Left forelimb (tissue), 1 donor: ENCODE measurements at places on chromosomes 2 and 18.

DNA sequence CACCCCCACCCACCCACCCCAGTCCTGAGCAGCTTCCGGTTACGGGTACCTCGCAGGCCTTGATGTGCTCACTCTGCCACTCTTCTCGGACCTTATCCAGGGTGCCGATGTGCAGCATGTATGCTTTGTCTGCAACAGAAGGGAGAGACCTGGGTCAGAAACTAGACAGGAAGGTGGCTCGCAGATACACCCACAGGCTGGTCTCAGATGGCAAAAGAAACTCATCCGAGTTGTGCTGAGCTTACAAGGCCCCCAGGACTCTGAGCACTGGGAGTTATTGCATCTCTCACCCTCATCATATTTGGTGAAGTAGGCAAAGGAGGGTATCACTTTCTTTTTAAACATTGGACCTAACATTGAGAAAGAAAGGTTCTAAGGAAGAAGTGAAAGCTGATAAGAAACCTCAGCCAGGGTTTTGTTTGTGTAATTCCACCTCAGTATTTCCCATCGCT, 30.6 kb upstream of the EPG5 start:
- no peak for DNase-seq

- no peak for DNase-seq
Measured at GRCh38 chr2:235979753-235980435, 188.3 kb downstream of the GBX2 start.

GRCh38 chr2:108630567-108631405, 88.5 kb upstream of the RANBP2 start:
- no peak for DNase-seq

- DNase-seq, result no peak
Measured at GRCh38 chr18:54181856-54182602, 42.4 kb downstream of the MBD2 start.

DNA sequence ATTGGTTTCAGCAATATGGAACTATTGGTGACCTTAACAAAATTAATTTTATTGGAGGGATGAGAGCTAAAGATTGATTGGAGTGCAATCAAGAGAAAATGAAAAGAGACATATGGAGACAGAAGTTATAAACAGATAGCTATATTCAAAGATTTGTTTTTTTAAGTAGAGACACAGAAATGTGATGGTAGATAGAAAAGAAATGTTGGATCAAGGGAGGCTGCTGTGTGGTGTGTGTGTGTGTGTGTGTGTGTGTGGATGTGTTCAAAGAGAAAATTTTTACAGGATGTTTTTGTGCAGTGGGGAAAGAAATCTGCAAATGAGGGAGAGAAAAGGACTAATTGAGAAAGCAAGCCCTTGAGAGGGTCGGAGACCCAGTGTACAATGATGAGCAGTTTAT, 249.5 kb upstream of the SPHKAP start:
- DNase-seq, result no peak

DNA sequence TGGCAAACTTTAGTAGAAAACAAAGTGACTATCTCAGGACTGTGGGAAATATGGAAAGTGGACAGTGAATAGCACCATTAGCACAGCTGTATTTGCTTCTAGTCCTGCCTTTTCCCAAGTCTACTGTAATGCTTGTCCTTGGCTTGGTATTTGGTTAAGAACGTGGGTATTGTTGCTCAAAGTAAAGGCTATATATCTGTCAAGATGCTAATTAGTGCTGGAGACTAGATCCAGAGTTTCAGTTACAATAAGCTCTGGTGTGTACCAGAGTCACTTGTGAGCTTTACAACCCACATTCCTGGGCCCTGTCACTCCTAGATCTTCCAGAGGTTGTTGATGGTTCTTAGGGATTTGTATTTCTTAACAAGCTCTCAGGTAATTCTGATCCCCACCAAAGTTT, 313.6 kb downstream of the SLC8A1 start:
- no peak for DNase-seq

GRCh38 chr2:12487253-12488004, 229.3 kb upstream of the TRIB2 start:
- DNase-seq, result no peak

- DNase-seq, result no peak
Measured at GRCh38 chr2:150469706-150470274, 17.7 kb downstream of the RND3 start.

DNA sequence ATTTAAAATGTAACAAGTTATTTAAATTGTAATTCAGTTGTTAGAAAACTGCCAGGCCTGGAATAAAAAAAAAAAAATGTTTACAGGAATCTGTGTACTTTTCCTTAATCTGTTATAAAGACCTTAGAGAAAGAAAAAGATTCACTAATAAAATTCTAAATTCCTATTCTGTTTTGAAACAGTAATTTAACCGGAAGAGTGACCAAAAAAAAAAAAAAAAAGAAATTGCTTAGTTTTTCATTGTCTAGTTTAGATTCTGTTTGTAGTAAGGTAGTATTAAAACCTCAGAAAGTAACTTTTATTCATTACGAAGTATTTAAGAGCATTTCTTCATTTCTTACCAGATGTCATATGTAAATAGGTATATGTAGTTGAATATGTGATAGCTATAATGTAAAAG, 2.5 kb downstream of the REL start:
- DNase-seq, result no peak

GRCh38 chr2:193539188-193539587, 1344.5 kb upstream of the TMEFF2 start:
- DNase-seq, result no peak

GRCh38 chr2:55269645-55269990, 587 bp upstream of the MTIF2 start:
- no peak for DNase-seq

GRCh38 chr2:197088694-197089093, 162.2 kb upstream of the PGAP1 start:
- DNase-seq, result no peak

DNA sequence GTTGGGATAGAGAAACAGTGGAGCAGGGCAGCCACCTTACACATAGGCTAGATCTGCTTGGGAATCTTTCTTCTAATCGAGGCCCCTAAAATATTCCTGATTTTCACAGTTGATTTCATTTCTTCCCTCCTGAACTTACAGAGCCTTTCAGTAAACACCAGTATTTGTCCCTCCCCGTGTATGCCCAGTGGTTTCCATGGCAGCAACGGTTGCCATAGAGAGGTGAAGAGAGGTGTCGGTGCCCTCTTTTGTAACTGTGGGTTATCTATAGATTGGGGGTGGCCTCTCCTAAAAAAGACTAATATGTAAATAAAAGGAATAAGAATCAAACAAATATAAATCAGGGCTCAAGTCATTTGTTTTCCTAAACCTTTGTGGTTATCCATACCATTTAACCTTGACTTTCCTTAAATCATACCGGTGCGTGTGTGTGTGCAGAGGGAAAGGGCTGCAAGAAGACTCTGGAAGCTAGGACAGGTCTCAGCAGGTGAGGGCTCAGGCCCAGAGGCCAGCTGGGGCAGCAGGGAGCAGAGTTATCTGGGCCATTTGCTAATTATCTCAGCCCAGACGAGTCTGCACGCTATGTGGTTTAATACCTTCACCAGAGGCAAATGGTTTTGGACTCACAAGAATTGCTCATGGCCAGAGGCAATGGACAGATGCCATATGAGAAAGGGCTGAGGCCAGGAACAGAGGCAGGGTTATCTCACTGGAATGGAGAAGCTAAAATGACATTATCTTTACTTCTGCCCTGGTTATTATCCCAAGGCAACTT, 35.5 kb downstream of the LIPG start:
- no peak for DNase-seq

GRCh38 chr2:162989507-162989906, 150.9 kb upstream of the KCNH7 start:
- DNase-seq, result no peak

DNA sequence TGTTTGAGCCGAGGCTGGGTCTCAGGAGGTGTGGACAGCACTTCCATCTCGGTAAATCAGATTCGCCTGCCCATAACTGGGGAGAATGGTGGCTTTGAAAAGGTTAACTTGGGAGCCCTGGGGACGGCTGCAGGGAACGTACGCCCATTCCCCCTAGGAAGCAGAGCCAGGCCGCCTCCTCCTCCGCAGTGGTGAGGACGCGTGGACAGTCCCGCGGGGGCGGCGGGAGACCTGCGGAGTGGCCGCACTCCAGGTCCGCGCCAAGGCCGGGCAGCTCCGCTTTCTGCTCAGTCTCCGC, 845 bp upstream of the MYCN start:
- no peak for DNase-seq

DNA sequence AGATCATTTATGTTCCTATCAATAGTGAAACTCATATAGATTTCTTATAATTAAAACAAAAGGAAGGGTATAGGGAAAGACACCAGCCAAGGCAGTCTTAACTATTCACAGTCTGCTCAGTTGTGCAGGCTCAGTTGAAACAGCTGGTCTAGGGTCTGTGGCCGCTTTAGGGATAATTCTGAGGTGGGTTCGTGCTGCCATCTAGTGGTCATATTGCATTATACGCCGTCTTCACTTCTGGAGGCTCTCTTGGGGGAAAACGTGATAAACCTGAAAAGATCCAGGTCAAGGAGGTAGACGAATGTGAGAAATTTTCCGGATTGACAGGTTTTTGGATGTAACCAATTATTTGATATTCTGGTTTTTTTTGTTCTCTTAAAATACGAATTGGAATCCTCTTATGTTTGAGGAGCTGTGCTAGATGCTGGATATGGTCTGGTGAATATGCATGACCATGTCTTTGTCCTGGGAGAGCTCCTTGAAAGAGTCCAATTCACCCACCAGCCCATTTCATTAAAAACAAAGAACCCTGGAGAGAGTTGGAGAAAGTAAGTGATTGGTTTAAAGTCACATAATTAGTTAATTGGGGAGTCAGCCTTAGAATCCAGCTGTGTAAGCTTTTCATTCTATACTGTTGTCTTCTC, 492.4 kb downstream of the PLCL1 start:
- DNase-seq, result peak; percentile 71

- no peak for DNase-seq
Measured at GRCh38 chr2:234366891-234367290, 130.0 kb downstream of the ARL4C start.

- no peak for DNase-seq
Measured at GRCh38 chr18:30280861-30281470, 761.6 kb downstream of the DSC3 start.

GRCh38 chr2:38436227-38436664, 59.2 kb upstream of the ATL2 start:
- DNase-seq, result no peak

DNA sequence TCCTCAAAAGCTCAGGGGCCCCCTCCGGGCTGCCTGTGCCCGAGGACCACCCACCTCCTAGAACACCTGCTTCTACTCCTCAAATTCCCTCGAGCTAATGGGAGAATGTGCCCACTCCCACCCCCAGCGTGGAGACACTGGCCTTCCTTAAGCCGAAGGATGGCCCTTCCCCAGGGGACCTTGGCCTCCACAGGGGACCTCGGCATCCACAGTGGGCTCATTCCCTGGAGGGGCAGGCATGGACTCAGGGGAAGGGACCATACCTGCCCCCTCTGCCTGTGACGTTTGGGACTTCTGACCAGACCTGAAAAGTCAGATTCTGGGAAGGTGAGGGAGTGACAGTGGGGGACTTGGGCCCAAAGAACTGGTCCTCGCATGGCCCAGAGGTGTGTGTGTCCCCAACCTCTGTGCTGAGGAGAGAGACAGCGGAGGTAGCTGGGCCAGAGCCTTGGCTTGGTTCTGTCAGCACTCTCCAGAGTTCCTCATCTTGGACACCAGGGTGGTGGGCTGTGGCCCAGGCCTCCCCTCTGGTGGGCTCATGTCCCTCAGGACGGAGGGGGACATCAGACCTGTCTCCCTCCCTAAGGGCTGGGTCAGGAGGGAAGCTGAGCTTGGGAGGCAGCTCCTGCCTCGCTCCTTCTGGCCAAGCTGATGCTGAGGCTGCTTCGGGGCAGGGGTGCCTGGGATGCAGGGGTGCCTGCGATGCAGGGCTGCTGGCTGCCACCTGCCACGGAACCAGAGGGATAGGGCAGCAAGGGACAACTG, 240.4 kb downstream of the HAUS1 start:
- DNase-seq, result no peak

- no peak for DNase-seq
Measured at GRCh38 chr2:223824301-223824700, 13.1 kb downstream of the AP1S3 start.

DNA sequence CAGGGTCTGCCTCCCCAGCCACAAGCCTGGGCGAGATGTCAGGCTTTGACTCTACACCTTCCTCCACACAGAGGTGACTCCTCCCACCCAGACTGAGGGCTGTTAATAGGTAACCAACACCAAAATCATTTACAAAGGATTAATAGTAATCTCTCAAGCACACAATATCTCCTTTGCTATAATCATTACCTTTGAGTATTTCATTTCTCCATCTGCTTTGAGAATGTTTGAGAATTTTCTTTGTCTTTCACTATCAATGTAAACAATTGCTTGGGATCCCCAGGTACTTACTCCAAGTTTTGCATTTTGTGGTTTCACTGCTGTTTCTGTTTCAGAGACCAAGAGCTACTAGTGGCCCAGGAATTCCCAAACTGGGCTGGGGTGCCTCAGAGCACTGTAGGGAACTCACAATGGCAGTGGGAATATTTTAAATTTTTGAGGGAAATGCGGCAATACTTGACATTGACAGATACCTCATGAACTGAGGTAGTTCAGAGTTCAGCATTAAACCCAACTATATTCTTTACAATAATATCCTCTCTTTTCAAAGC, 166.4 kb upstream of the MGAT5 start:
- DNase-seq, result no peak

DNA sequence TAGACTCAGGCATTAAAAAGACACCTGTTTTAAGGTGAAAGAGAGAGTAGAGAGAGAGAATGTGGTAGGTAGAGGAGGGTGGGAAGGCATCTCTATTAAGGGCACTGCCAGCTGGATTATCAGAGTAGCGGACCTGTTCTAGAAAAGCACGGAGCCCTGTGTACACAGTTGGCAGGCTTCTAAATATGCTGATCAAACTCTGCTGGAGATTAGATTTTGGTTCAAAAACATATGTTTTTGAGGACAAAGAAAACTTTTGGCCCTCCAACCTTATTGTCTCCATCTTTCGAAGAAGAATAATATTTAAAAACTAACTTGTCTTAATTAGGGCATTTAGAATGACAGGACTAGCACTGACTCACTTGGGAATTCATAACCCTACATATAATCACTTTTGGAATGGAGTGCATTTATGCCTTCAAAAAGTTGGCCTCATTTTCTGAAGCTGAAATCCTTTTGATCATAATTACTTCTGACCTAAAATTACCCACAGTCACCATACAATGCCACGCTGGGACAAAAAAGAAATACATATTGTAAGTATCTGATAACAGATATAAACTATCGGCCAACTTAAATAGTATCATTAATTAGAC, 254.6 kb downstream of the MEIS1 start:
- no peak for DNase-seq

GRCh38 chr2:2326068-2327040, 4.7 kb downstream of the MYT1L start:
- no peak for DNase-seq

DNA sequence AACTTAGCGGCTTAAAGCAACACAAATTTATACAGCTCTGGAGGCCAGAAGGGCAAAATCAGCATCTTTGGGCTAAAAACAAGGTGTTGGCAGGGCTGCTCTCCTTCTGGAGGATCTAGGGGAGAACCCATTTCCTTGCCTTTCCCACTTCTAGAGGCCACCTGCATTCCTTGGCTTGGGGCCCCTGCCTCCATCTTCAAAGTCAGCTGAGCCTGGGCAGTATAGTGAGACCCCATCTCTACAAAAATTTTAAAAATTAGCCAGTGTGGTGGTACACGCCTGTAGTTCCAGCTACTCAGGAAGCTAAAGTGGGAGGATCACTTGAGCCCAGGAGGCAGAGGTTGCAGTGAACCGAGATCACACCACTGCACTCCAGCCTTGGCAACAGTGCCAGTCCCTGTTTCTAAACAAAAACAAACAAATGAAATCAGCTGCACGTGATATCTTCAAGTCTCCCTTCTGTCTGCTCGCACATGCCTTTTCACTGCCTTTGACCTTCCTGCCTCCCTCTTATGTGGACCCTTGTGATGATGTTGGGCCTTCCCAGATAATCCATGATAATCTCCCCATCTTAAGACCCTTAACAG, 200.6 kb downstream of the ZFP36L2 start:
- peak; percentile 41 for DNase-seq
